ENCODE measurements at places on chromosomes 4 and X. TPM values are rescaled to one million over a fixed set of nuclear protein-coding genes. Genes with fewer than 3 reads are reported as not detected.

GRCh38 chr4:163550869-163551267, 56.4 kb downstream of the TMA16 start:
- DNase-seq: no peak

- no peak for DNase-seq
Measured at GRCh38 chrX:119158226-119158625, 30.6 kb upstream of the KIAA1210 start.

FAM53A gene
- total RNA-seq: 0.78 TPM

- DNase-seq: no peak
Measured at GRCh38 chr4:67446811-67447210, 98.5 kb downstream of the CENPC start.

GRCh38 chr4:140243278-140243753, 89.3 kb upstream of the MAML3 start:
- DNase-seq: no peak

CXCL13 gene
- total RNA-seq: not detected

CENPE gene
- 36.9 TPM for total RNA-seq

GRCh38 chr4:154565704-154566103, 2.9 kb downstream of the FGB start:
- no peak for DNase-seq

GRCh38 chr4:186201535-186202230, 10.3 kb downstream of the CYP4V2 start:
- DNase-seq: peak; percentile 28

KCND1 gene
- 0.59 TPM for total RNA-seq

CTAG2 gene
- total RNA-seq: not detected

DNA sequence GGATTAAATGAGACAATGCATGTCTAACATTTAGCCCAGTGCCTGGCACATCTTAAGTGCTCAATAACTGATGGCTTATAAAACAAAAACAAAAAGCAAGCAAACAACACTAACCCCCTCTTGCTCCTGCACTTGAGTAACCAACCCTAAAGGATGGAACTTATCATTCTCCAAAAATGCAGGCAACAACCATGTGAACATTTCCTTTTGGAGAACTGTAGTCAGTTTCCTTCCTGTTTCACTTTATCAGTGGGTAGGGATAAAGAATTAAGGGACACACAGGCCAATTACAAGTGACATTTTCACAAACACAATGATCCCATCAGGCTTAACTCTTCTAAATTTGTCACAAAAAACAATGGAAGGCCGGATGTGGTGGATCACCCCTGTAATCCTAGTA, 30.4 kb downstream of the RPS3A start:
- no peak for DNase-seq

TRPC3 gene
- not detected for total RNA-seq

DNA sequence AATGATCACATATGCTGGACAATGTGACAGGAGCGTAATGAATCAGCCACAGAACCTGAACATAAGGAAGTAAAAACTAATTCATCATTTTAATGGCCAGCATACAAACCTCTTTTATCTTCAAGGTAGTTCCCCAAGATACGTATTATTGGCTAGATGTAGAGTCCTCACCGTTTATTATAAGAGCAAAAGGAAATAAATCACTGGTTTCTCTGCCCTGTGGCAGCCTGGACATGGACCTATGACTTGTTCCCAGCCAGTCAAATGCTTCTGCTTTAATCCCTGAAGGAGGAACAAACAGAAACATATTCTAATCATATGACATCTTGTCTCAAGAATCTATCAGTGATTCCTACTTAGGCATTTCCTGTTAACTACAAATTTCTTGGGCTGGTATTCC, 86.8 kb upstream of the FAM241A start:
- DNase-seq: no peak

SPRY1 gene
- total RNA-seq: 14.6 TPM

GRCh38 chrX:85928606-85929005, 118.8 kb downstream of the CHM start:
- no peak for DNase-seq

PABPC1L2A gene
- total RNA-seq: not detected

GRCh38 chrX:37765507-37765906, 14.4 kb upstream of the CYBB start:
- no peak for DNase-seq

DNA sequence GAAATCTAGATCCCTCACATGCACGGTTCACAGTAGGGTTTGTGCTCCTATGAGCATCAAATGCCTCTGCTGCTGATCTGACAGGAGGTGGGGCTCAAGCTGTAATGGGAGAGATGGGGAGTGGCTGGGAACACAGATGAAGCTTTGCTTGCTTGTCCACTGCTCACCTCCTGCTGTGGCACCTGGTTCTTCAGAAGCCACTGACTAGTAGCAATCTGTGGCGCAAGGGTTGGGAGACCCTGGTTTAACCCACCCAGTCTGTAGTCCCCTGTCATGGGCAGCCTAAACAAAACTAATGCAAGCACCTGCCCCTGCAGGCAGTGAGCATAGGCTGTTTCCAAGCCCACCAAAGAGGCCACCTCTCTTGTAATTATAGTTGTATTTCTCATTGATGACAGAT, 116.6 kb downstream of the SHOX start:
- DNase-seq: no peak

ZC4H2 gene
- 21.3 TPM for total RNA-seq

AVPR2 gene
- total RNA-seq: not detected

GRCh38 chrX:17627026-17627425, 110.3 kb upstream of the SCML1 start:
- no peak for DNase-seq

DNA sequence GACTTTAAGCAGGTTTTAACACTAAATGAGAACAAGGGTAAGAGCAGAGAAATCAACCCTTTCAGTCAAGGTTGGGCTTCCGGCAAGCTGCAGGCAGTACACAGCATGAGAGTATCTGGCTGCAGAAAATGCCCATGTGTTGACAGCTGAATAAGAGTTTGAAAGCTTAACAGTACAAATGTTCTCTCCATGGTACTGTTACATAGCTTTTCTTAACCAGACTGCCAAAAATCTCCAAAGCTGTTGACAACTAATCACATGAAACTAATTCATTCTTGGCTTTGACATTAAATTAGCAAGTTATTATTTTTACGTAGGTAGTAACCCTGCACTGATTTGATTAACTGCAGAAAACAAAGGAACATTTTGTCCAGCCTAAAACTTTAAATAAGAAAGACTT, 153.5 kb downstream of the SLC10A7 start:
- DNase-seq: no peak

- DNase-seq: no peak
Measured at GRCh38 chr4:80008351-80008750, 64.7 kb downstream of the ANTXR2 start.

PAGE2 gene
- 9.3 TPM for total RNA-seq

DNA sequence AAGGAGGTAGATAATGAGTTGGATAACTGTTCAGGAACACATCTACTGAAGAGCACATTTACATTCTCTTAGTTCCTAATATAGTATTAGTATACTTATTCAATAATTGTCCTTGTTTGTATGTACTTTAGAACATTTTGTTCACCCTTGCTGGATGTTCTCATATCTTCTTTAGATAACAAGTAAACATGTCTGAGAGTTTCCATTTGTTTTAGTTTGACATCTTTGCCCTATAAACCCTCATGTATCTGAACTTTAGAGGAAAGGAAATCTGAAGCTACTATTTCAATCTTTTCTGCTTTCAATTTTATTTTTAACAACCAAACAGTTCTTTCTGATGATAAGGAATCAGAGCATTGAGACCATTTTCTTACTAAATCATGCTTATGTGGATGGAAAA, 518.6 kb downstream of the RPA4 start:
- DNase-seq: no peak

- no peak for DNase-seq
Measured at GRCh38 chr4:168811207-168811606, 198.8 kb downstream of the CBR4 start.
